ENCODE measurements at places on chromosomes 6 and 20.

DNA sequence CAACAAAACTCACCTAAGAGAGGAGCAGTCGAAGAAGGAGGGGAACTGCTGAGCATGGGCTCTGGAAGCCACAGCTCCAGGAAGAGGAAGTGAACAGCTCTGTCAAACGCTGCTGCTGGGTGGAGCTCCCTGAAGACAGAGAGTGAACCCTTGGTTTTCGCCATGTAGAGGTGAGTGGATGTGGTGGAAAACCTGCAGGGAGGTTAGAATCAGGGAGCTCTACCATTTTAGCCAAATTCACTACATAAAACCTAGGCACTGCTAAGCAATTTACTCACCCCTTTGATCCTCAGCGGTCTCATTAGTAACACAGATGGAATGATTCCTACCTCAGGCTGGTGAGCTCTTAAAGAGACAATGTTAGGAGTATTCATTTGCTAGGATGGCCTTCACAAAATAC is 19.4 kb upstream of the TFAP2A start:
- no peak for DNase-seq

- no peak for DNase-seq
These were observed 2.0 kb downstream of the SLC35D3 start for GRCh38 chr6:136923954-136924673.

DNA sequence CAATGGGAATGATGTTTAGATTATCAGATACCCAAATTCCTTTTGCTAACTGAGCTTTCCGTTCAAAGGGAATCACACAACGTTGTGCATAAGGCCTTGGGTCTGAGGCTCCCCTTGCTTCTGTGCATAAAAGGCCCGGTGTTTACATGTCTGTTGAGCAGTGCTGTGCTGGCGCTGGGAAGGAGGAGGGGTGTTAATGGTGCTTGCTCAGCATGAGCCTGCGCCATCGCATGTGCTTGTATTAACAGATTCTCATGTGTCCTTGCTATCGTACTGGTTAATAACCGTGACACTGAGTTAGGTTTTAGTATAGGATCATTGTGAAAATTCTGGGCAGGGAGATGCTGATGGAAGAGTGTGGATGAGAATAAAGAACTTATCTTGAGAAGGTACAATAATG is 62.3 kb upstream of the TRAF3IP2 start:
- no peak for DNase-seq

DNA sequence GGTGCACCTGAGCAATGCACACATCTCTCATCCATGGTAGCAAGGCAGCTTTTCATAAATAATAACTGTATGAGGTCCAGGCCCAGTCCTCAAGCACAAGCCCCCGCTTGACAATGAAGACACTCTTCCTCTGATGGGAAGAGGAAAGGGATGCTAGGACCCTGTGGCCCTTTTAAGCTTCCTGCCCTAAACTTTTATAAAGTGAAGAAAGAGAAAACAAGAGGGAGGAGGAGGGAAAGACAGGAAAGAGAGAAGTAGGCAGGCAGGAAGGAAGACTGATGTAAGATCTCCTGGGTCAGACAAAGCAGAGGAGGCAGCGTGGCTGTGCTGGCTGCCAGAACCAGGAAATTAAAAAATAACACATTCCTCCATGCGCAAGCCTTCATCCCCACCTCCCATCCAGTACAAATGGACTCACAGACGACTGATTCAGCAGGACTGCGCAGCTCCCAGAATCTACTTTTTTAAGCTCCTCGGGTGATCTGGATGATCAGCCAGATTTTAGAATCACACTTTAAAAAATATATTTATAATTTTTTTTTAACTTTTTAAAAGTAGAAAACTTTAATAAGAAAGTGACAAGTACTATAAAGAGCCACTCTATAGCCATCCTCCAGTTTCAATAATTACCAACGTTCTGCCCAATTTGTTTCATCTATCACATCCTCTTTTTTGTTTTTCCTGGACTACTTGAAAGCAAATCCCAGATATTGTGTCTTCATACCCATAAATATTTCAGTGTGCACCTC is 16.5 kb downstream of the TNFAIP3 start:
- no peak for DNase-seq

DNA sequence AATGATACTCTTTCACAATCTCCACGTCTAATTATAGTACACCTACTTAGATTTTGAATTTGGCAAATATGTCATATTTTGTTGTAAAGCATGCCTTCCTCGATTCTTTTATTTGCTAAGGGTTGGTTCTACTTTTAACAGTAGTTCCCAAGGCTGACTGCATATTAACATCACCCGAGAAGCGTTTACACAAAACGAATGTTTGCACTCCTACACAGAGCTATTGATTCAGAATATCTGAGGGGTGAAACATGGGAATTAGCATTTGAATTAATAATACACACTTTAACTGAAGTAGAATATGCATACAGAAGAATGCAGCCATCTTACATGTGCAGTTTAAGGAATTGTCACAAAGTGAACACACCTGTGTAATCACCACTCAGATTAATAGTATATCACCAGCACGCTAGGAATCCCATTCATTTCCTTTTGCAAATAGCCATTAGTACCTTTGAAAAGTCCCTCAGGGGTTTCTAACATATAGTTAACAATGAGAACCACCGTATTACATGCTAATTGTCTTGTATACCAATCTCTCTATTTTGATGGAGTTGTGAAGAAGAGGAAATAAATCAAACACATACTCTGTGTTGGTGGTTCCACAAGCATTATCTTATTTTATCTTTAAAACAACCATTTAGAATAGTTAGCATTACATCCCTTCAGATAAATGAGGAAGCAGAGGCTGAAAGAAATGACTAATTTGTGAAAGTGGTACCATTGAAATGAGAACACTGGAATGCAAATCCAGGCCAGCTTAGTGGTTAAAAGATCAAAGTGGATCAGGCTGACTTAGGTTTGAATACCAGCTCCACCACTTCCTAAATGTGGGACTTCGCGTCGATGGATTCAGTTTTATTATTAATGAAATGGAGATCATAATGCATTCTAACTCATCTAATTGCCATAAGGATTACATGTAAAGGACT is 317.6 kb downstream of the HDGFL1 start:
- DNase-seq: no peak

- no peak for DNase-seq
These were observed 72.0 kb upstream of the F13A1 start for GRCh38 chr6:6392214-6393068.

- no peak for DNase-seq
These were observed 4.2 kb upstream of the TBX18 start for GRCh38 chr6:84768442-84769174.

DNA sequence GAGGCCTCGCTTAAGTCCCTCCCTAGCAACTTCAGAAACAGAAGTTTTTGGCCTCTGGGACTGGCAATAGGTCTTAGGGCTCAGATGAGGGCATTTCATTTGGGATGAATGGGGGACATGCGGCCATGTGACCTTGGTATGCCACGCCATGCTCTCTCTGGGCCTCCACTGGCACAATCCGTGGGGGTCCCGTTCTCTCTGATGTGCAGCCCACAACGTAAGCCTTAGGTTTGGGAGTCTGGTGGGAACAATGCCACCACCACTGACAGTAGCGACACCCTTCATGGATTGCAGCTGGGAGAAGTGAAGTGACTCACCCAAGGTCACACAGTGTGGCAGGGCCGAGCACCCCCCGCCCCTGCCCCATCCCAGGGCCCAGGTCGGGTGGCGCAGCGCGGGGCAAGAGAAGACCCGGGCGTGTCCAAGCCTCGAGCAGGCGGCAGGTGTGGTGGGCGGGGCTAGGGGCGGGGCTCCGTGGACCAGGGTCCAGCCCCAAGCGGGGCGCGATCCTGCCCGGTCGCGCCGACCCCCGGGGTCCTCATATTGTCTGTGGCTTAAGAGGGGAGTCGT is 864 bp upstream of the CEBPB start:
- DNase-seq: peak; percentile 44

- DNase-seq: peak; percentile 19
These were observed 52.1 kb downstream of the RNASET2 start for GRCh38 chr6:166904101-166904746.

DNA sequence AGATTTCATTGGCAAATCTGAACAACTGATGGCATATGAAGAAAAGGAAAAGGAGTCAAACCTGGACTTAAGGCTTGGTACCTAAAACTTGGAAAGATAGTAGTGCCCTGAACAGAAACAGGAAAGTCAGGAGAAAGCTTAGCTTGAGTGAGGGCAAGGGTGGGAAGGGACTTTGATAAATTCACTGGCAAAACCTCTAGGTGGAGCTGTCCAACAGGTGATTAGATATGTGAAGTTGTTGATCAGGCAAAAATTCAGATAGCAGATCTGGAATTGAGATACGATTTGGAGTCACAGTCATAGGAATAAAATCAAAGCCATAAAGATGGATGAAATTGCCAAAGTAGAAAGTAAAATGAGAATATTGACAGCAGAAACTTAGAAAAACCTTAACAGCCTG is 16.1 kb upstream of the ZNF292 start:
- DNase-seq: peak; percentile 66

DNA sequence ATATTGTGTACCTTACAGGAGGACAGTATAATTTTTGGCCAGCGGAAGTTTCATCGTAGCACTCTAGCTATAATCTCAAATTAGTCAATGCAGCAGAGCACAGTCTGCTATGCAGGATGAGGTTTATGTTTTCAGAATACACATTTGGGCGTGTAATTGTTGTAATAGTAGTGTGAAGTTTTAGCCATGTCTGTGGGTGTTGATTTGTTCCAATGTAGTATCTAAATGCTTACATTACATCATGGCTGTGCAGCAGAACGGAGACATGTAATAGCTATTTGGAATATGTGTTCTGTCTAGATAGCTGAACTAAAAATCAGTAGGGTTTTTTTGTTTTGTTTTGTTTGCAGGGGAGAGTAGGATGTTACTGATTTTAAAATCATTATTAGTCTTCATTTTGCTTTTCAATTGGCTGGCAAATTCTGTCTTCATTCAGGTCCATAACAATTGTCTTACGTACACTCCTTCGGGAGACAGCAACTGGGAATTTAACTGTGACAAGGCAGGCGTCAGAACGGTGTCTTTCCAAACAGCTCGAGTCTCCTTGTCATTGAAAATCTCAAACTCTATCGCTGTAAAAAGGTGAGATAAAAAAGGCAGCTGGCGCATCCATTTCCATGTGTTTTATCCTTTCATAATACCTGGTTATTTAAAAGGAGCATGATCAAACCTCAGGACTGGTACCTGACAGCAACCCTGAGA is 65.1 kb upstream of the CDH4 start:
- DNase-seq: no peak

GRCh38 chr6:129686941-129687627 is 22.9 kb downstream of the ARHGAP18 start:
- no peak for DNase-seq

GRCh38 chr20:62806383-62807050 is 1.9 kb downstream of the OGFR start:
- no peak for DNase-seq

- no peak for DNase-seq
These were observed 128.7 kb downstream of the EYA4 start for GRCh38 chr6:133369773-133370272.
